Endodermal cell (in vitro differentiated cells): ENCODE measurements at places on chromosomes 3 and 15. TPM values are rescaled to one million over a fixed set of nuclear protein-coding genes. Genes with fewer than 3 reads are reported as not detected.

DNA sequence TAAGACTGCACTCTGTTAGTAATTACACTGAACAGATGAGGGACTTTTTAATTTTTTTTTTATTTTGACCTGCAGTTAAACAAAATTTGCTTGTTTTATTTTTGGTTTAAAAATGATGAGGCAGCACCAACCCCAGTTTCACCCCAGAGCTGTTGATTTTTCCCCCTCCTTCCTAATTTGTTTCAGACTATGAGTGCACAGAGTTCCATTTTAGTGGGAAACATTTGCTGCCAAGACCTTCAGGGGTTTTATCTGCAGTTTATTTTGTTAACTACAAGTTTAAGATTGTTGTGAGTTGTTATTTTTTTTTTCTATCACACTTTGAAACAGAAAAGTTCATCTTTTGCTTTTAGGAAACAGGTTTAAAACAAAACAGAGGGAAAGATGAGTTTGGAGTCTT is 455.9 kb upstream of the NR2F2 start:
- H3K27ac ChIP-seq, result peak overlapping the region; percentile 59
- no peak overlapping the region for H3K4me3 ChIP-seq
- H3K36me3 ChIP-seq, result no peaks in the 10 kb centered on the region
- H3K27me3 ChIP-seq, result no peaks in the 10 kb centered on the region
- H3K4me1 ChIP-seq, result no peaks in the 10 kb centered on the region

DNA sequence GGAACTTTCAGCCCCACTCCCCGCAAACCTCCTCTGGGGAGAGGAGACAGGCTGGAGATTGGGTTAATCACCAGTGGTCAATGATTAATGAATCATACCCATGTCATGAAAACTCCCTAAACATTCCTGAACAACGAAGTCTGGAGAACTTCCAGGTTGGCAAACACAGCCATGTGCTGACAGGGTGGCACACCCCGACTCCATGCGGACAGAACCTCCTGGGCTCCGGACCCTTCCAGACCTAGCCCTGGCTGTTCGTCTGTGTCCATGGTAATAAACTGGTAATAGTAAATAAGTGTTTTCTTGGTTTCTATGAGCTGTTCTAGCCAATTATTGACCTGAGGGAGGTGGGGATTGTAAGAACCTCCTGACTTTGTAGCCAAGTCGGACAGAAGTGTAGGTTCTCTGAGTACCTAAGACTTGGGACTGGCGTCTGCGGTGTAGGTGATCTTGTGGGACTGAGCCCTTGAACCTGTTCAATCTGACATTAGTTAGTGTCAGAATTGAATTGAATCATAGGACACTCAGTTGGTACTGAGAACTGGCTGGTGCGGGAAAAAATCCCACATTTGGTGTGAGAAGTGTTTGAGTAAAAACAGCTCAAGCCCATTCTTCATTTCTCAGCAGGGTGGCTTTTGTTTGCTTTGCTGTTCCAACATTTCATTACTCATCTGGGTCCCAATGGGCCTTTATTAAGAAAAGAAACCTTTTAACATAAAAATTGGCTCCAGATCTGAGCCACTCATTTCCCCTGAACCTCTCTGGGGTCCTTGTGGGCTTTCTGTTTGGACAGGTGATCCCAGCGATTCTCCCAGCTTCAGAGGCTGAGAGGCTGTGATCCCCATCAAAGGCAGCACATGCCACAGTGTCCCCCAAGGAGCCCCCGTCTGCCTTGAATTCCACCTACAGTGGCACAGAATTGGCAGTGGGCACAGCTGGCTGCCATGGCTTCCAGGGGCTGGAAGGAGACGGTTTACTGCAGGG is 151.0 kb downstream of the TJP1 start:
- DNase-seq, result peak; percentile 40
- no peak overlapping the region for H3K4me3 ChIP-seq
- no peak overlapping the region for H3K27ac ChIP-seq
- no peaks in the 10 kb centered on the region for H3K27me3 ChIP-seq

GRCh38 chr15:66498501-66499386 is 1.2 kb upstream of the SNAPC5 start:
- no peak overlapping the region for H3K4me3 ChIP-seq
- H3K27ac ChIP-seq, result peak overlapping the region; percentile 36
- DNase-seq, result no peak
- H3K4me1 ChIP-seq, result peaks cover 2% of the 10 kb centered on the region
- H3K36me3 ChIP-seq, result peaks cover 84% of the 10 kb centered on the region
- H3K27me3 ChIP-seq, result no peaks in the 10 kb centered on the region

GRCh38 chr15:66931768-66932633 is 133.4 kb upstream of the SMAD3 start:
- peaks cover 4% of the 10 kb centered on the region for H3K36me3 ChIP-seq
- DNase-seq, result peak; percentile 67
- peak overlapping the region; percentile 69 for H3K27ac ChIP-seq
- peak overlapping the region; percentile 53 for H3K4me3 ChIP-seq

DNA sequence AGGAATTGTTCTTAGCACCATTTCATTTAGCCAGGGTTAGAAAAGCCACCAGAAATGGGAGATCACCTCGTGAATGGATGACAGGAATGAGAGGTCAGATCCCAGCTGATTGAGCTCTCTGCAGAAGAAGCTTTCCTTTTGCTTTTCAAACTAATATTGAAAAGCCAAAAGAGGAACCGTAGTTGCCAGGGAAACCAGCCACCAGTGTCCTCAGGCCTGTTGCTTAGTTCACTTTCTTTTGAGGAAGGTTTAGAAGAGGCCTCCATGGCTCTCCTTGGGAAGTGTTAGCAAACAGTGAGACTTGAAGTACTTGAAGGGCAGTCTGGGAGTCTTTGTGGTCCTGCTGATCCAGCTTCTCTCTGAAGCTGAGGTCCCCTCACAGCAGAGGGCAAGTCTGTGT is 7.4 kb upstream of the CCK start:
- no peaks in the 10 kb centered on the region for H3K27me3 ChIP-seq
- no peak overlapping the region for H3K27ac ChIP-seq
- no peaks in the 10 kb centered on the region for H3K36me3 ChIP-seq
- no peak overlapping the region for H3K4me3 ChIP-seq

DNA sequence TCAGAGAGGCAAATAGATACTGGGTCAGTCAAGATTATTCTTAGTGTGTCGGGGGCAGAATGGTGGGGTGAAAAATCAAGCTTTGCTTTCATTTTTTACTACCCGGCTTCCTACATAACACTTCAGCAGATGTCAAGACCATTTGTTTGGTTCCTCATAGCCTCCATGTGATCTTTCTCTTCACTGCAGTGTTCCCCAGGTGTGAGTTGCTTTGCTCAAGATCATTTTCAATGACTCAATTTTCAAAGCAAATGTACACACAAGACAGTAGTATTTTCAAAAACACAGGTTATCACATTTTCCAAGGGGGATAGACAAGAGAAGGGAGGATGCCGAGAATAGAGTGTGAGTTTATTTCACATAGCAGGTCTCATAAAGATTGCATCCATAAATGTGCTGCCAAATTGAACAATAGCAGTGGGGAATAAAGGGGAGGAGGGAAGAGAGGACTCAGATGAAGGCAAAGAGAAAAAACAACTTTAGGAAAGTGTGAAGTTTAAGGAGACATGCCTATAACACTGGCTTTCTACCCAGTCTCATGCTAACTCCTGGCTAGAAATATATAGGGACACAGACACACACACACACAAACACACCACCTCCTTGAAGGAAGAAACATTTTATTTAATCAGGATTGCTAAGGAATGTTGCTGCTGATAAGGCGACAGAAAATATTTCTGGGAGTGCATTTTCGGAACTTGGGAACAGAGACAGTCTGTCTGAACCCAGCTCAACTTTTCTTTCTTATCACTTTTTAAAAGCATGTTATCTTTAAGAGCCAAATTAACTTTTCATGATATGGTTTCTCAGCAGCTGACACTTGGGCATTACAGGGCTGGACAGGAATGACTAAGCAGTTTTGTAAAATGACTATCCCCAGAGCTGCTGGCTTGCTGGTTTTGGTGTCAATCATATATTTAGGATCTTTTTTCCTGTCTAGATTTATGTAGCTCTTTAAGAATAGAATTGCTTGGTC is 402.4 kb downstream of the RBMS3 start:
- H3K4me1 ChIP-seq, result peaks cover 7% of the 10 kb centered on the region
- peak overlapping the region; percentile 16 for H3K27ac ChIP-seq
- H3K27me3 ChIP-seq, result no peaks in the 10 kb centered on the region
- H3K36me3 ChIP-seq, result no peaks in the 10 kb centered on the region
- no peak for DNase-seq

- DNase-seq, result peak; percentile 47
- peak overlapping the region; percentile 12 for H3K27ac ChIP-seq
- H3K4me1 ChIP-seq, result peaks cover 9% of the 10 kb centered on the region
- no peaks in the 10 kb centered on the region for H3K36me3 ChIP-seq
- peaks cover 14% of the 10 kb centered on the region for H3K27me3 ChIP-seq
These were observed 104.4 kb upstream of the RBMS3 start for GRCh38 chr3:29176501-29176900.

DNA sequence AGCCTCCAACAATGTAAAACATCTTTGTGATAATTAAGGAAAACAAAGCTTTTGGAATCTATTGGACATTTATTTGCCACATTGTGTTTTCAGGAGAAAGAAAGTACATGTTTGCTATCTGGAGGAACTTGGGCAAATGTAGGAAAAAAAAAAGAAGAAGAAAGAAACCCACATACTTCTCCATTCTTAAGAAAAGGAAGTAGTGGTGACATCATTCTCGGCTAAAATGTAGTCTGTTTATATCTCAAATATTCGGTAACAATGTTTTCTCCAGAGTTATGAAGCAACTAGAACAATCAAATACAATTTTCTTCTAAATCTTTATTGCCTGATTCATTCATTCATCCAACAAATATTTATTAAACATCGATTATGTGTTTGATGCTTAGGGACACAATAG is 2.3 kb upstream of the TGFBR2 start:
- peaks cover 5% of the 10 kb centered on the region for H3K27me3 ChIP-seq
- H3K36me3 ChIP-seq, result no peaks in the 10 kb centered on the region
- DNase-seq, result no peak
- H3K27ac ChIP-seq, result no peak overlapping the region

DNA sequence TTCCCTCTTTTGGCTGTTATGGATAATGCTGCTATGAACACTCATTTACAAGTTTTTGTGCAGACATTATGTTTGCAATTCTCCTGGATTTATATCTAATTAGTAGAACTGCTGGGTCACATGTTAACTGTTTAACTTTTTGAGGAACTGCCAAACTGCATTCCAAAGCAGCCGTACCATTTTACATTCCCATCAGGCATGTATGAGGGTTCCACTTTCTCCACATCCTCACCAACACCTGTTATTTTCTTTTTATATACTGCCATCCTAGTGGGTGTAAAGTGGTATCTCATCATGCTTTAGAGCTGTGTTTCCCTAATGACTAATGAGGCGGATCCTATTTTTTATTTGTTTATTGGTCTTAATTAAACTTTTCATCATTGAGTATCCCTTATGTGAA is 9.2 kb downstream of the KPNA4 start:
- no peaks in the 10 kb centered on the region for H3K27me3 ChIP-seq
- peaks cover 21% of the 10 kb centered on the region for H3K36me3 ChIP-seq
- no peak overlapping the region for H3K27ac ChIP-seq
- DNase-seq, result no peak
- H3K4me3 ChIP-seq, result no peak overlapping the region

- H3K27ac ChIP-seq, result peak overlapping the region; percentile 40
- H3K4me3 ChIP-seq, result peak overlapping the region; percentile 39
- DNase-seq, result no peak
These were observed 40.1 kb upstream of the PSMD6 start for GRCh38 chr3:64063207-64063982.

FBLN2 gene
- 78.3 and 86.1 TPM in 2 replicates for total RNA-seq

KCNMB3 gene
- 2.0 and 2.6 TPM in 2 replicates for total RNA-seq
